ENCODE measurements at places on chromosomes 3 and 15.

DNA sequence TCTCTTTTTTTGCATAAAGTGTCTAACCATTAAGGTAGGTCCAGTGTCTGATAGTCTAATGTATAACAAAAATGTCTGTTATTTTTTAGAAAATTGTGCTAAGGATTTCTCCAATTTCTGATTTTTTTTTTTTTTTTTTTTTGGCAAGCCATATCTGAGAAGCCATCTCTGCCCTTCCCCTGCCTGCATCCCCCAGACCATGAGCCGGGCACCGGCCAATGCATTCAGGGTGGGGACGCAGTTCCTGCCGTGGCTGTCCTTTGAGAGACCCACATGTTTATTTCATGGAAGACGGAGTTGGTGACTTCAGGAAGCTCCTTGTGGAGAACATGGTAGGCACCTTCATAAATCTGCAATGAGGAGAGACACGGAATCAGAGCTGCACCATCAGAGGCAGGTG is 19.2 kb downstream of the ABTB1 start:
- DNase-seq = no peak

DNA sequence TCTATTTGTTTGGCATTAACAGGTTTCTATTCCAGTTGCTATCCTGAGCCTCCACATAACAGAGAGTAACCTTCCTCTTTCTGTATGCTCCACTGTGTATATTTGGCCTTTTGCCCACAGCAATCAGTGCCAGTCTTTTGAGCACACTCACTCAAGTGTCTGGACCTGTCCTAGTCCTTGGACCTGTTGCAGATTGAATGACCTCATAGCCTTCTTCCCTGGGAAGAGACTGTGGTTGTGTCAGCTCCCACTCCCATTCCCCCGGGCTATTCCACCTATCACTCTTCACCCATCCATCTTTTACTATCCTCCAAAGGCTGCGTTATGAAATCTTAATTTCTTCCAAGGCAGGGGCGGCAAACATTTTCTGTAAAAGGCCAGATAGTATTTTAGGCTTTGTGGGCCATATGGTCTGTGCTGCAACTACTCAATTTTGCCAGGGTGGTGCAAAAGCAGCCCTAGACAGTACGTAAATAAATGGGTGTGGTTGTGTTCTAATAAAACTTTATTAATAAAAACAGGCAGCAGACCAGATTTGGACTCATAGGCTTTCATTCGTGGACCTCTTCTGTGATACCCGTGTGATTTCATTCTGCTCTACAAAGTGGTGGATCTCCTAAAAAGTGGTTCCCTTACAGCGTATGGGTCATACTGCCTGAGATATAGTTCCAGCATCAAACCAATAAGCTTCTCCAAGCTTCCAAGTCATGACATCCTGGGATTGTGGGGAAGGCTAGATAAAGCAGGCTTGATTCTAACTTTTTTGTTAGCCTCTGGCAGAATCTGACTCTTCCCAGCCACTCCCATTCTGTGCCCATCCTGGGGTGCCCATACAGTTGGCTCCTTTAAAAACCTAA is 57.4 kb downstream of the CDAN1 start:
- DNase-seq = no peak

GRCh38 chr3:99765042-99765942 is 52.4 kb upstream of the CMSS1 start:
- no peak for DNase-seq

DNA sequence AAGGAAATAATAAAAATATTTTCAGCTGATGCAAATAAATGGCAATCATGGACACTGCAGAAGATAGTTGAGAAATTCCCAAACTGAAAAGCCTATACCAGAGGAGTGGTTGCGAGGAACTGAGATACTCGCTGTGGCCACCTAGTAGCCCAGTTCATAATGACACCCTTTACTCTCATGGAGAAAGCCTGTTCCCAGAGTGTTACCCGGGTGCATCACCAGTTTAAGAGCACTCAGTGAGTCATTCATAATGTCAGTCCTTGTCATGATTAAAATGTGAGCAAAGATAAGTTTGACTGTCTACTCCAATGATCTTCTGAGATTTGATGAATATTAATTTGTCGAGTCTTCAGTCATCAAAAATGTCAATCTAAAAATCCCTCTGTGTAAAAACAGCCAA is 138.4 kb upstream of the LRRC3B start:
- no peak for DNase-seq

GRCh38 chr3:166473501-166473900 is 636.3 kb upstream of the BCHE start:
- DNase-seq = no peak

GRCh38 chr15:96348112-96349027 is 17.9 kb downstream of the NR2F2 start:
- no peak for DNase-seq

DNA sequence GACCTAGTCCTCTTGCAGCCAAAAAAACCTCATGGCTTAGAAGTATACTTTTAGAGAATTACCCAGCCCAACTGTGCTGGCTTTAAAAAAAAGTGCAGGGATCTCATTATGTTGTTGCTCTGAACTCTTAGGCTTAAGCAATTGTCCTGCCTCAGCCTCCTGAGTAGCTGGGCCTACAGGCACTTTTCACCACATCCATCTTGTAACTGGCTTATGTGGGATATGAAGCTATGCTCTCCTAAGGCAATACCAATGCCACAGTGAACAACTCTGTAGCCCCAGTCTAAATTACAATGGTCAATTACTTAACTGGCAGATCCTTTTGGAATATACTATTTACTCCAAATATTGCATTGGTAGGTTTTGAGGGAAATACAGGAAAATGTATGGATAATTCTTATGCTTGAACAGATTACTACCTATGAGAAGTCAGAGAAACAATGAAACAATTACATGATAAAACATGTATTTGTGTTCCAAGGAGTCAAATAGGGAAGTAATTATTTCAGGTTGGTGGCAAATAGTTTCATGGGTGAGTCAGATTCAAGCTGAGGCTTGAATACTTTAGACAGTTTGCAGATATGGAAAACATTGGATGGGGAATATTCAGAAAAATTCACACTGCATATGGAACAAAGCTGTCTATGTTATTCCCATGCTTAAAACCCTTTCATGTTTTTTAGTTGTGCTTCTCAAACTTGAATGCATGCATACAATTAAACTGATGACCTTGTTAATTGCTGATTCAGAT is 34.6 kb upstream of the GPR149 start:
- no peak for DNase-seq

GRCh38 chr15:59339252-59339672 is 33.4 kb downstream of the MYO1E start:
- no peak for DNase-seq

DNA sequence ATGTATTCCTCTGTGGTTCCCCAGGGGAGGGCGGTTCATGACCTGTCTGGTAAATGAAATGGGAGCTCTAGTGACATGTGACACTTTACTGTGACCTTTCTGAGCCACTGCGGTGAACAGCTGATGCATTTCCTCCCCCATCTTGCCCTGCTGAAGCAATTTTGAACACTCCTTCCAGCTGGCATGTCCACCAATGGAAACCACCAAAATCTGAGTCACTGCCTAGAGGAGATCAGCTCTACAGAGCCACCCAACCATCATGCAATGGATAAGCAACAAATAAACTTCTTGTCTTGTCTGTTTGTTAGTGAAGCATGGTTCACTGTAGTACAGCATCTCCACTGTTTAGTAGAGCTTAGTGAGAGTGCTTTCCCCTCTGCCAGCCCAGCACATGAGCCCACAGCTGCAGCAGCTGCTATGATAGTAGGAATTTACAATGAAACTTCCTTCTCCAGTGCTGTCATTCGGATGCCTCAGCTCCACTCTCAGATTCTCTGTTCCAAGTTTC is 479.4 kb downstream of the NTRK3 start:
- DNase-seq = no peak

GRCh38 chr3:72724070-72724469 is 124.2 kb downstream of the SHQ1 start:
- DNase-seq = no peak

GRCh38 chr3:125383744-125384143 is 8.6 kb upstream of the ZNF148 start:
- no peak for DNase-seq

DNA sequence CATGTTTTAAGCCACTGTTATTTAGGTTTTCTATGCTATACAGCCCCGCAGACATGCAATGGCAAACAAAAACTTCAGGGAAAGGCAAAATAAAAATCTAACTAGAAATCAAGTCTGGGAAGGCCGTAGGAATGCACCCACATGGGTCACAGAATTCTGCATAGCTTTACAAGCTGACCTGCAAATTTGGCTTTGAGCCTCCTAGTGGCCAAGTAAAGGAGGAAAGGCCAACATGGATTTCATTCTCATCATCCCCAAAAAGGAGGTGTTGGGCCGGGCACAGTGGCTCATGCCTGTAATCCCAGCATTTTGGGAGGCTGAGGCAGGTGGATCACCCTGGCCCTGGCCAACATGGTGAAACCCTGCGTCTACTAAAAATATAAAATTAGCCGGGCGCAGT is 124.3 kb downstream of the FBLN2 start:
- no peak for DNase-seq

DNA sequence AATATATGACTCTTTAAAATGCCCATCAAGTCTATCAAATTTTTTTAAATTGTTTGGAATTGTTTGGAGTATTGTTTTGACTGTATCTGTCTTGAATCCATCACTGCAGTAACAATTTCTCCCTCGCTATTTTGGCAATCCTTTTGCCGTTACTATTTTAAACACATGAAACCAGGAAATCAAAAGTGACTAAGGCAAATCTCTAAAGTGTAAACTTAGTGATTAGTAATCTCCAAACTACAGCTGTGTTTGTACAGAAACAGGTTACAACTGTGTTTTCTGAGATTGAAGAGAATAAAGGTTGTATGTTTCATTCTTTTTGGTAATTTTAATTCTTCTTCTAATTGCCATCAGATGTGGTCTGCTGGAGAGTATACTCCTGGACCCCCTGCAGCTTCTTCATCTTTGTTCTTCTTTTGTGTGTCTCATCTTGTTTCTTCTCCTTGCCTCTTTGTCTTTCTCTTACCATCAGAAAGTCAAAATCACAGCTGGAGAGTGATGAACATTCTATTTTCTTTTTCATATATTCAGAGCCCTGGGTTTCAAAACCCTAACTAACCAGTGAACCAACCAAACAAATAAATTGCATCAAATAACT is 465.4 kb downstream of the RBMS3 start:
- DNase-seq = no peak

GRCh38 chr3:131796111-131796510 is 238.7 kb downstream of the CPNE4 start:
- DNase-seq = no peak

GRCh38 chr15:68829068-68829467 is 8.4 kb upstream of the ANP32A start:
- no peak for DNase-seq
